ENCODE measurements at places on chromosomes 6 and 20.

DNA sequence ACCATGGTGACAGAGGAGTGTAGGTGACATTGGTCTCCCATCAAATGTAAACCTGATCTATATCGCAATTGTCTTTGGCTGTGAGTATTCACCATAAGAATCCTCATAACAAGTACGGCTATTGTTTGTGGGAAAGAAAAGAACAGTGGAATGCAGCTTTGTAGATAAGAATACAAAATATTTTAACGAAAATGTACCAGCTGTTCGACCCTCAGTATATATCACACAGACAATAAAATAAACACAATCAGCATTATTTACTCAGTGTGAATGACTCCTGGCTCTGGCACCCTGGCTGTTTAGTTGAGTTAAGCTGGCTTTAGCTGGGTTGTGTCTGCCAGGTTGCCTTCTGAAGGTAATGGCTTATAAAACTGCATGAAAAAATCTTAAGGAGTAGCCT lies 43.4 kb downstream of the SNRNP48 start:
- no peak for DNase-seq

GRCh38 chr20:6818033-6818808 lies 50.7 kb downstream of the BMP2 start:
- no peak for DNase-seq

- DNase-seq, result no peak
Observed at GRCh38 chr20:38855356-38855755, 49.9 kb downstream of the PPP1R16B start.

DNA sequence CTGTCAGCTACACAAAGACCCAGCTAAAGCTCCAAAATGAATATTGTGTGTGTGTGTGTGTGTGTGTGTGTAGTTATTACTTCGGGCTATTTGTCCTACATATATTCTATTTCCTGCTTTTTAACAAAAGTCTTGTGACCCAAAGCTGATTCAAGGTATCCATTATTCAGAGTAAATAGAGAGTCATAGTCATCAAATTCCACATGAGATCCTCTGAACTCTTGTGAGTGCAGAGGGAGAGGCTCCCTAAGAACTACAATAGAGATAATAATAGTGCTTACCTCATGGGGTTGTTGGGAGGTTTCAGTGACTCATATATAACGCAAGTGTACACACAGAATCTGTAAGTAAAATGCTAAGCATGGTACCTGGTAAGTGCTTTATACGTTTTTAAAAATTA lies 95.6 kb upstream of the SHLD1 start:
- no peak for DNase-seq

DNA sequence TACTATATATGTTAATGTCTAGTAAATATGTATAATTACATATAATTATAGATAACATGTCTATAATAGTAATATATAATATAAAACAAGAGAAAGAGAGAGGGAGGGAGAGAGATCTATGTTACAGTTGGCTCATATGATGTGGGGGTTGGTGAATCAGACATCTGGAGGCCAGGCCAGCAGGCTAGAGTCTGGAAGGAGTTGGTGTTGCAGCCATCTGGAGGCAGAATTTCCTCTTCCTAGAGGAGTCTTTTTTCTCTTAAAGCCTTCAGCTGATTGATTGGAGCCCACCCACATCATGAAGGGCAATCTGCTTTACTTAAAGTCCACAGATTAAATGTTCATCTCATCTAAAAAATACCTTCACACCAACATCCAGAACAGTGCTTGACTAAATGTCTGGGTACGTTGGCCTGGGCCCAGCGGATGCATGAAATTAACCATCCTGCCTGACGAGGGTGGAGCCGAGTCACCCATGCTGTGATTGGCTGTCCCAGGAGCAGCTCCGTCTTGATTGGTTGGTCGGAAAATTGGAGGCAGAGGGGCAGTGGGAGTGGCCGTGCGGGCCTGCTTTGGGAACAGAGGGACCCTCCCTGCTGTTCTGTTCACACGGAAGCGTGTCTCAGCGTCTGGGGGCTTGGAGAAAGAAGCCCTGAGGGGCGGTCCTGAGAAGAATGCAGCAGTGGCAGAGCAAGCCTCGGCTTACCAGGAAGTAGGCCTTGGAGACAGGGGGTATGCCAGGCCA lies 392.4 kb downstream of the QKI start:
- DNase-seq, result no peak

GRCh38 chr6:156046841-156047449 lies 591.3 kb upstream of the NOX3 start:
- no peak for DNase-seq

DNA sequence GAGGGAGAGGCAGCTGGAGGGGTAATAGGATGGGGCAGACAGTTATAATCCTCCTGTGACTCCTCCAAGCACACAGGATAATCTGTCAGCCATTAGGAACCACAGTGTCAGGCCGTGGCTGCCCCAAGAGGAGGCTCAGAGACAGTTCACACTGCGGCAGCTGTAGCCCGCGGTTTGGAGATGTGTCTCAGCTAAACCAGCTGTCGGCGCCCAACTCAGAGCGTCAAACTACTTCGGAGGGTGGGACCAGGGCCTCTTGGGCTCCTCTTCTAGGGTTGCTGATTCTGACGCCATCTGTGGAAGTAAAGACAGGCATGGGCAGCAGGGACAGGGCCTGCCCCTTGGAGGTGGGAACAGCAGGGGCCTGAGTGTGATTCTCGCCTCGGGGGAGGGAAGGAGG lies 309.8 kb downstream of the CDC5L start:
- DNase-seq, result no peak

GRCh38 chr6:107679457-107679856 lies 144.7 kb downstream of the SCML4 start:
- DNase-seq, result no peak

DNA sequence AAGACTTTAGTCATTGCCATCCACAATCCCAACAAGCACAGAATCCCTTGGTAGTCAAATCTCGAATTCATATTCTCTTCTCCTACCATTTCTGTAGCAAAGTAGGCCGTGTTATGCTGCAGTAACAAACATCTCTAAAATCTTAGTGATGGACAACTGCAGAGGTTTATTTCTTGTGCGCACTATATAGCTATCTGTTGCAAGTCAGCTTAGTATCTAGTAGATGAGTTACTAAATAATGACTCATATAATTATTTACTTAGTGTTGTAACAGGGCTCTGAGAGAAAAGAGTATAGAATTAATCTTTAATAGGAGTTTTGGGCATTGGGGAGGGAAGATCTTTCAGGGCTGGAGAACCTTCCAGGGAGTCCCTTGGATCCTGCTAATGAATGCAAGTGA lies 73.3 kb downstream of the CAP2 start:
- no peak for DNase-seq

GRCh38 chr6:118285791-118286190 lies 262.3 kb upstream of the PLN start:
- no peak for DNase-seq

DNA sequence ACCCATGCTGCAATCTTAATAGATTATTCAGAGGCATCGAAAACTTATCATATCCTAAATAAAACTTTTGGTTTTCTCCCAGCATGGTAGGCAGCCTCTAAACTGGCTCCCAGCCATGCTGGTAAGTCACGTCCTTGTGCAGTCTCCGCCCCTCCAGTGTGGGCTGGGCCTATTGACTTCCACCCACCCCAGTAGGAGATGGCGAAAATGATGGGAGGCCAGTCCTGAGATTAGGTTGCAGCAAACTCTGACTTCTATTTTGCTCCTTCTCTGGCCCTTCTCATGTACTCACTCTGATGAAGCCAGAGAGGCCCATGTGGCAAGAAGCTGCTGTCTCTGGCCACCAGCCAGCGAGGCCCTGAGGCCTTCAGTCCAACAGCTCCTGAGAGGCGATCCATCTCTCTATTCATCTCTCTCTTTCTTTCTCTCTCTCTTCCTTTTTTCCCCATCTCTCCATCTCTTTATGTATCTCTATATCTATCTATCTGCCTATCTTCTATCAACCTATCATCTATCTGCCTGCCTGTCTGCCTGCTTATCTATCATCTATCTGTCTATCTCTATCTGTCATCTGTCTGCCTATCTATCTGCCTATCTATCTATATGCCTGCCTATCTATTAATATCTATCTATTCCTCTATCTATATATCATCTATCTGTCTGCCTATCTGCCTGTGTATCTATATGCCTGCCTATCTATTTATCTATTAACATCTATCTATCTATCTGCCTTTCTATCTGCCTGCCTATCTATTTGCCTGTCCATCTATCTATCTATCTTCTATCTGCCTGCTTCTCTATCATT lies 52.7 kb upstream of the STX16 start:
- no peak for DNase-seq

DNA sequence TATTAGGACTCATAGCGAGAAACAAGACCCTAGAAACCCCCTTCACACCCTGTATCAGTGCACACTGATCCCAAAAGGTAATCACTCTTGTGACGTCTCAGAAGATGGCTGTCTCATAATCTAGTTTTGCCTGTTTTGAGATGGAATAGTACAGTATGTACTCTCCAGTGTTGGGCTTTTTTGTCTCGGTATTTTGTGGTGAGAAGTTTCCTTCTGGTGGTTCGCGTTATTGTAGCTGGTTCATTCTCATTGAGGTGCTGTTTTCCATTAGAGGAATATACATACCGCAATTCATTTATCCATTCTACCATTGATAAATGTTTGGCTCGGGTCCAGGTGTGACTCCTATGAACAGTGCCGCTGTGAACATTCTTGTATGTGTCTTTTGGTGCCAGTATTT lies 27.9 kb upstream of the MAP3K4 start:
- no peak for DNase-seq

Data from SK-N-MC (cell line).